ENCODE measurements at places on chromosomes 7 and 10. TPM values are rescaled to one million over a fixed set of nuclear protein-coding genes. Genes with fewer than 3 reads are reported as not detected.

TAS2R16 gene
- not detected for total RNA-seq

HTR7 gene
- total RNA-seq, result 1.8 TPM

SFTPD gene
- total RNA-seq, result 2.5 TPM

ADIRF gene
- 1,074 TPM for total RNA-seq

SCART1 gene
- total RNA-seq, result 2.9 TPM

LRIT2 gene
- total RNA-seq, result not detected

FGL2 gene
- total RNA-seq, result 62.1 TPM
